ENCODE measurements at places on chromosomes 1 and 21.

GRCh38 chr1:28803662-28804061 lies 8.3 kb upstream of the OPRD1 start:
- no peak for DNase-seq

GRCh38 chr1:200379940-200380588 lies 29.8 kb downstream of the ZNF281 start:
- no peak for DNase-seq

DNA sequence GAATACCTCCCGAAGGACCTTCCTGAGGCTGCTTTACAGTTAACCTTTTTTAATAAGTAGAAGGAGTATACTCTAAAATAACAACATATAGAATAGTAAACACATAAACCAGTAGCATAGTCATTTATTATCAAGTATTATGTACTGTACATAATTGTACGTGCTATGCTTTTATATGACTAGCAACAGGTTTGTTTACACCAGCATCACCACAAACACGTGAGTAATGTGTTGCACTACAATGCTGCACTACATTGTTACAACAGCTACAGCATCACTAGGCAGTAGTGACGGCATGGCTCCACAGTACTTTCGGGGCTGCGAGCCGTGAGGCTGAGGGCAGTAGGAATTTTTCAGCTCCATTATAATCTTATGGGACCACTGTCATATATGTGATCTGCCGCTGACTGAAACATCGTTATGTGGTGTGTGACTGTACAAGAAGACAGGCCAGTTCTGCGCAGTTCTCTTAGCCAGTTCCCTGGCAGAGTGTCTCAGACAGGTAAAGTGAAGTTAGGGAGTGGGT lies 82.8 kb upstream of the LRRC8D start:
- DNase-seq: no peak

DNA sequence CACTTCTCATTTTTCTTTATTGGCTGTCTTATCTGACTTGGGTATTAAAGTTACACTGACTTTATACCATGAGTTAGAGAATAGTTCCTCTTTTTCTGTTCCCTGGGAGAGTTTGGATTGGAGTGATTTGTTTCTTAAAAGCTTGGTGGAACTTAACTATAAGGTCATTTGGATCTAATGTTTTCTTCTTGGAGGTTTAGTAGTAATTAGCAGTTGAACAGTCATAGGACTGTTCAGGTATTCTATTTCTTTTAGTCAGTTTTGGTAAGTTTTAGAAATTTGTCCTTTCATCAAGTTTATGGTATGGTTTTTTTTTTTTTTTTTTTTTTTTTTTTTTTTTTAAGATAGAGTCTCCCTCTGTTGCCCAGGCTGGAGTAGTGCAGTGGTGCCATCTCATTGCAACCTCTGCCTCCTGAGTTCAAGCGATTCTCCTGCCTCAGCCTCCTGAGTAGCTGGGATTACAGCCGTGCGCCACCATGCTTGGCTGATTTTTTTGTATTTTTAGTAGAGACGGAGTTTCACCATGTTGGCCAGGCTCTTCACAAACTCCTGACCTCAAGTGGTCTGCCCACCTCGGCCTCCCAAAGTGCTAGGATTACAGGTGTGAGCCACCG lies 6.3 kb downstream of the TTC3 start:
- DNase-seq: no peak

DNA sequence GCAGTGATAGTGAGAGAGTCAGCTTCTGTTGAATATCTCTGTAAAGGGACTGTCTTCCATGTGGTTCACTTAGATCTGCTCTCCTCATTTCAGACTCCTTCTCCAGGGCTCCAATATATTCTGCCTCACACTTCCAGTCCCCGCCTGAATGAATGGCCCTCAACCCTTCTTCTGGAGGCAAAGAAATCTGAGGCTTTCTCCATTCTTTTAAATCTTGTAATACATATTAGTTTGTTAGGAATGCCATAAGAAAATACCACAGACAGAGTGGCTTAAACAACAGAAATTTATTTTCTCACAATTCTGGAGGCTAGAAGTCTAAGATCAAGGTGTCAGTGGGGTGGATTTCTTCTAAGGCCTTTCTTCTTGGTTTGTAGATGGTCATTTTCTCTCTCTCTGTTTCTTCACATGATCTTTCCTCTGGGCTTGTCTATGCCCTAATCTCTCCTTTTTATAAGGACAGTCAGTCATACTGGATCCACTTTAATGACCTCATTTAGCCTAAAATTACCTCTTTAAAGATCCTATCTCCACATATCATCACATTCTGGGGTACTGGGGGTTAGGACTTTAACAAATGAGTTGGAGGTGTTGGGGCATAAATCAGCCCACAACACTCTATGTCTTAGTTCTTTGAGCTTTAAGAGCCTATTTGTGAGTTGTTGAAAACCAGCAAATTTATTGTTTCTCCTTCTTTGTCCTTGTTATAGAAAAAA lies 128.5 kb upstream of the KCNK2 start:
- no peak for DNase-seq

GRCh38 chr1:116889380-116889779 lies 20.3 kb upstream of the PTGFRN start:
- no peak for DNase-seq

GRCh38 chr1:214707306-214708087 lies 104.5 kb downstream of the CENPF start:
- no peak for DNase-seq

DNA sequence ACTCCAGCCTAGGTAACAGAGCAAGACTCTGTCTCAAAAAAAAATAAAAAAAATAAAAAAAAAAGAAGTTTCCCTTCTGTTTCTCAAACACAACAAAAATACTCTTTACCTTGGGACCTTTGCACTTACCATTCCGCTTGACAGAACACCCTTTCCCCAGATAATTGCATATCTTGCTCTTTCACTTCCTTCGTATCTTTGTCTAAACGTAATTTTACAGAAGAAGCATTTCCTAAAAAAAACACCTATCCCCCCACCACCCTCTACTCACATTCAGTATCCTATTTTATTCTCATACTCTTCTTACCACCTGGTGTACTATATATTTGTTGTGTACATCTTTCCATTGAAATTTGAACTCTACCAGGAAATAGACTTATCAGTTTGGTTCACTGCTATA lies 32.7 kb downstream of the ASH1L start:
- DNase-seq: no peak

DNA sequence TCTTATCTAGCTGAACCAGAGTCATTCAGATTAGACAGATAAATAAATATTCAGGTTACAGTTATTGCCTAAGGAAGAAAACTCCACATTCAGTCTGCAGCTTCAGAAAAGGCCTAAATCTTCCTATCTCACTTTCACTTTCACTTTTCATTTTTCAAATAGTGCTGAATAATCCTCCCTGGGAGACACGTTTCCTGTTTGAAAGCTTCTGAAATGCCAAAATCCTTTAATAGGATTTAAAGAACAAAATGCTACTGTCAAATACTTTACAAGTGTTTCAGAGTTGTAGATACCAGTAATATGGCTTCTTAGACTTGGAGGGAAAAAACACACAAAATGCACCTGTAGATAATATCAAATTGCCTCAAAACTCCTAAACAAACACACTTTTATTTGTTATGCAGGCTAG lies 3.9 kb downstream of the PSMB2 start:
- no peak for DNase-seq

GRCh38 chr1:36136535-36136934 lies 11.5 kb upstream of the COL8A2 start:
- no peak for DNase-seq

DNA sequence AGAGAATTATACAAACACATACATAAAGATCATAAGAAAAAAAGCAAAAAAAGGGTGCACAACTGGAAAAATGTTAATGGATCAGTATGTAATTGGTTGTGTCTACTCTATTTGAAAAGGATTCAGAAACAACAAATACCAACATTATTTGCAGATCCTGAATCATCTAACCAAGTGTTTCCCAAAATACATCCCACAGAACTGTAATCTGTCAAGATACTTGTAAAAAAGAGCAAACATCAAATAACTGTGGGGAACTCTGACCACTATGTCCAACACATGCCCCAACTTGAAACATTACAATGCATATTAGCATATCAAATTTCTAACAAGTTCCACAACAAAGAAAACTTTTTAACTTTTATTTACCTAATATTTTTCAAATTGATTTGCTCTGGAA lies 22.6 kb downstream of the ANKRD13C start:
- DNase-seq: no peak

DNA sequence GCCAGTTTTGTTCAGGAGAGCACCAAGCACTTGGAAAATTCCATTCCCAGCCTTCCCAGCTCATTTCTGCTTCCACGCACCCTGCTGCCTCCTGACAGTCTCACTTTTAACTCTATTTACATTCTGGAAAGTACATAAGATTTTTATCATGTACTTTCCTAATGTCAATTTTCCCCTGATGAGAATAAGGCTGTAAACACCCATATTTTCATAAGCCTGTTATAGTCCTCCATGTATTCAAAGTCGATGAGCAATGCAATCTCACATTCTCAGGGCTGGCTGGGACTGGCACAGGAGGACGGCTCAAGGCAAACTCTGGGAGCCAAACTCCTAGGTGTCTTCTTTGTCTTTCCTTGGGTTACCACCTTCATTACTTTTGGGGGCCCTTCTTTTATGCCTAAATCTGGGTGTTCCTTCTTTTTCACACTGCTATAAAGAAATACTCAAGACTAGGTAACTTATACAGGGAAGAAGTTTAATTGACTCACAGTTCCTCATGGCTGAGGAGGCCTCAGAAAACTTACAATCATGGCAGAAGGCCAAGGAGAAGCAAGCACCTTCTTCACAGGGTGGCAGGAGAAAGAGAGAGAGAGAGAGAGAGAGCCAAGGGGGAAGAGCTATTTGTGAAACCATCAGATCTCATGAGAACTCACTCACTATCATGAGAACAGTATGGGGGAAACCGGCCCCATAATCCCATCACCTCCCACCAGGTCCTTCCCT lies 94.6 kb downstream of the IGSF21 start:
- DNase-seq: no peak

- DNase-seq: no peak
Measured at GRCh38 chr1:59078070-59078800, 218.7 kb upstream of the FGGY start.

DNA sequence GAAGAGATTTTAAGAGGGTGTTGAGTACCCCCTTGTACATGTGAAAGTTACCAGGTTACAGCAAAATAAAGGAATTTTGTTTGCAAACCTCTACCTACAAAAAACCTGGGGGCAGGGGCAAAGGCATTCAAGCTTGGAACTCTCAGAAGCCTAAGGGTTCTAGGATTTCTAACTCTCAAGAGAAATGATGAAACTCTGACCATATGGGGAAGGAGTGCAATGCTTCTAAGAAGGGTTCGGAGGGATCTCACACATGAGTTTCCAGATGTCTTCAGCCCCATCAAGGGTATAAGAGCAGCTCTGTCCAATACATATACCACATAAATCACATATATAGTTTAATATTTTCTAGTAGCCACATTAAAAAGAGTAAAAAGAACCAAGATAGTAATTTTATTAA lies 7.3 kb upstream of the FCGR2A start:
- no peak for DNase-seq

DNA sequence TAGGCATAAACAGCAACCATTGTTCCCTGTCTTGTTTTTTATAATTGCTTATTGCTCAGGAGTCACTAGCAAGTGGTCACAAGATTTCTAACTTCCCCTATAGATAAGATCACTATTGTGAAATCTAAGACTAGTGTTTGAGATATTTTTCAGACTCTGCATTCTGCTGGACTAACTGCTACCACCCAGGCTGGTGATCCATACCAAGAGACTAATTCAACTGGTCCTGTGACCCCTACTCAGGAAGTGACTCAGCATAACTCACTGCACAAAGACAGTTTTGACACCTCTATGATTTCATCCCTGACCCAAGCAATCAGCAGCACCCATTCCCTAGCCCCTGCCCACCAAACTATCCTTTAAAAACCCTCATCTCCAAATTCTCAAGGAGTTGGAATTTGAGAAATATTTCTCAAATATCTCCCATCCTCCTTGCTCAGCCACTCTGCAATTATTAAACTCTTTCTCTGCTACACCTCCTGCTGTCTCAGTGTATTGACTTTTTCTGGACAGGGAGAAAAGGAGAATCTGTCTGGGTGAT lies 52.7 kb downstream of the TRIM33 start:
- no peak for DNase-seq

GRCh38 chr1:5831600-5832335 lies 160.5 kb downstream of the NPHP4 start:
- DNase-seq: no peak

DNA sequence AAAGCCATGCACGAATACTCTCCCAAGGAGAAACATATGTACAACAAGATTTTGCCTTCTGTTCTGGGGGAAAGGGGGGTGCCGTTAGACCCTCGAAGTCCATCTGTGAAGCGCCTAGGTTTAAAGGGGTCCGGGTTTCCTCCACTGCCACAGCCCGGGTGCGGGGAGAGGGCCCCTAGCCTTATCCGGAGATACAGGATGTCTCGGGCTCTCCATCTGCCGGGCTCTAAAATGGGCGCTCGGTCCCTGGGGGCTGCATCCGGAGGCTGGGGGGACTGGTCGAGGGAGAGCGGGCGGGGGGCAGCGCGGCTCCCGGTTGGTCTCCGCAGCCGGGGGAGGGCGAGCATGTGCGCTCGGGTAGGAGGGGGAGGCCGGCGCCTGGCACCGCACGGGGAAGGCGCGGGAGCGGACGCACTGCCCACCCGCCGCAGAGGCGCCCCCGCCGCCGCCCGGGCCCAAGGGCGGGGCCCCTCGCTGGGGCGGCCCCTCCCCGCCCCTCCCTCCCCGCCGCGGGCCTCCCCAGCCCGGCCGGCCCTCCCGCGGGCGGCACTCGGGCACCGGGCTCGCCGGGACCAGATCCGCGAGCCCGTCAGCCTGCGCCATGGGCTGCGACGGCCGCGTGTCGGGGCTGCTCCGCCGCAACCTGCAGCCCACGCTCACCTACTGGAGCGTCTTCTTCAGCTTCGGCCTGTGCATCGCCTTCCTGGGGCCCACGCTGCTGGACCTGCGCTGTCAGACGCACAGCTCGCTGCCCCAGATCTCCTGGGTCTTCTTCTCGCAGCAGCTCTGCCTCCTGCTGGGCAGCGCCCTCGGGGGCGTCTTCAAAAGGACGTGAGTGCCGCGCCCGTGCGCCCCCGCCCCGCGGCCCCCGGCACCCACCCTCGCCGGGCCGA lies 63.1 kb downstream of the ELK4 start:
- no peak for DNase-seq

- no peak for DNase-seq
Measured at GRCh38 chr1:156517748-156518147, 17.2 kb upstream of the MEF2D start.

GRCh38 chr1:25873120-25873519 lies 2.4 kb downstream of the PAQR7 start:
- no peak for DNase-seq

- no peak for DNase-seq
Measured at GRCh38 chr1:206002871-206003801, at the start of gene RAB7B. TSS of gene RAB7B (minus strand) at chr1:206003395. CDS start at chr1:205994135, 9,260 bp downstream.

- peak; percentile 45 for DNase-seq
Measured at GRCh38 chr1:248618878-248619277, 16.0 kb downstream of the OR2T11 start.

Measured in CD4-positive, alpha-beta T cell treated with Interleukin-1 beta for 1 hour (primary cell).